Fibroblast of skin of left biceps (primary cell): ENCODE measurements at places on chromosomes 1 and 21.

DNA sequence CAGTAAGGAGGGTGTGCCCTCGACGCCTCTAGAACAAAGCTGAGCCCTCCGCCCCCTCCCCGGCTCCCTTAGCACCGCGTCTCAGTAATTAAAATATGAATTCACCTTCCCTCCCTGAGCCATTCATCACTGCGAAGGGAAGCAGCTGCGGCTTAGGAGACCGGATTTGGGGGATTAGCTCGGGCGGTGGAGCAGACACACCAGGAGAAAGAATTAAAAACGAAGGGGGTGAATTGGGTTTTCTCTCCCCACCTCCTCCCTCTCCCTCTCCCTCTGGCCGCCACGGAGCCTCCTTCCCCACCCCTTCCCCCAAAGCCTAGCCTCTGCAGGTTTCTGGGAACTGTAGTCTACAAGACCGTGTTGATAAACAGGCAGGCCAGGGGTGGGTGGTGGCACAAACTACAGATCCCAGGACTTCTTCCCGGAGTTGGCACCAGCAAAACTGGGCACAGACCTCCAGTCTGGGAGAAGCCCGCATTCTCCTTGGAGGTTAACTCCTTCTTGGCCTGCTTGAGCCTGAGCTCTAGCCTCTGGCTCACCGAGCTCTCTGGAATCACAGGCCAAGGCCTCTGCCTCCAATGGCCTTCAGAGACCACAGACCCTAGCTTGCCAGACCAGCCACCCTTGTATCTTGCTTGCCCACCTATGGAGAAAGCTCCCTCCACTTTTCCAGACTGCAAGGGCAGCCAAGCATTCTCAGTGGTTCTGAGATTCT lies 10.8 kb downstream of the BLACAT1 start:
- no peak for DNase-seq

DNA sequence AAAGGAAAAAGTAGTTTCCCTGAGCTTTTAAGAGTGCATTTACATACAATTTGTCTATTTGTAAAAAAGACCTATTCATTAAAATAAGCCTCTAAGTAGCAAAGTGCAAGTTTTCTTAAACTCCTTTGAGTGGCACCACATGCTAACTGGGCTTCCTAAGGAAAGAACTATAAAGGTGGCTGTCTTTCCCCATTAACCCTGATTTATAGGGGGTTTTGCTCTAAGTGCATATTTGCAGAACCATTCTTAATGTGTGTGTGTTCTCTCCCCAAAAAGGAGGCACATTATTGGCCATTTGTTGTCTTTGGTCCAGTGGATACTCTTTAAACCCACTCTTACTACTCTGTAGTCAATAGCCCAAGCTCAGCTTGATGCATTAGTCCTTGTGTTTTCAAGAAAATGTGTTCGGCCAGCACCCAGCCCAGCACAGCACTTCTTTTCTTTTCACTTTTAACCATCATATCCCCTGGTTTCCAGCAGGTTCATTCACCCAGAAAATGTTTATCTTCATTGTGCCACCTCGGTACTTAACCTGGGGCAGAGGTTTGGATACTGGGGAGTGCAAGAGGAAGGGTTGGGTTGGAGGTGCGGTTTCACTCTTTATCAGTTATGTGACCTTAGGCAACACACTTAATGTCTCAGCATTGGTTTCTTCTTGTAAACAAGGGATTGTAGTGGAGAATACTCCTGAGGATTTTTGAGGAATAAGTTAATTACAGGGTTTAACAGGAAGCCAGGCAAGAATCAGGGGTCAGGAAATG lies 161.9 kb upstream of the UBE2U start:
- no peak for DNase-seq

- no peak for DNase-seq
These were observed 30.4 kb upstream of the HHAT start for GRCh38 chr1:210298296-210298695.

- no peak for DNase-seq
These were observed 195.5 kb upstream of the EDN2 start for GRCh38 chr1:41679994-41680393.

GRCh38 chr21:39209334-39209688 lies 26.1 kb upstream of the PSMG1 start:
- DNase-seq, result no peak

DNA sequence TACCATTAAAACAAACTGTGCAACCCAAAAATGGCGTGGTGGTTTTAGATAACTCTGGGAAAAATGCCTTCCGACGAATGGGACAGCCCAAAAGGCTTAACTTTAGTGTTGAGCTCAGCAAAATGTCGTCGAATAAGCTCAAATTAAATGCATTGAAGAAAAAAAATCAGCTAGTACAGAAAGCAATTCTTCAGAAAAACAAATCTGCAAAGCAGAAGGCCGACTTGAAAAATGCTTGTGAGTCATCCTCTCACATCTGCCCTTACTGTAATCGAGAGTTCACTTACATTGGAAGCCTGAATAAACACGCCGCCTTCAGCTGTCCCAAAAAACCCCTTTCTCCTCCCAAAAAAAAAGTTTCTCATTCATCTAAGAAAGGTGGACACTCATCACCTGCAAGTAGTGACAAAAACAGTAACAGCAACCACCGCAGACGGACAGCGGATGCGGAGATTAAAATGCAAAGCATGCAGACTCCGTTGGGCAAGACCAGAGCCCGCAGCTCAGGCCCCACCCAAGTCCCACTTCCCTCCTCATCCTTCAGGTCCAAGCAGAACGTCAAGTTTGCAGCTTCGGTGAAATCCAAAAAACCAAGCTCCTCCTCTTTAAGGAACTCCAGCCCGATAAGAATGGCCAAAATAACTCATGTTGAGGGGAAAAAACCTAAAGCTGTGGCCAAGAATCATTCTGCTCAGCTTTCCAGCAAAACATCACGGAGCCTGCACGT lies 82.1 kb downstream of the PRDM2 start:
- peak; percentile 56 for DNase-seq
